ENCODE measurements at places on chromosomes 11 and 22.

DNA sequence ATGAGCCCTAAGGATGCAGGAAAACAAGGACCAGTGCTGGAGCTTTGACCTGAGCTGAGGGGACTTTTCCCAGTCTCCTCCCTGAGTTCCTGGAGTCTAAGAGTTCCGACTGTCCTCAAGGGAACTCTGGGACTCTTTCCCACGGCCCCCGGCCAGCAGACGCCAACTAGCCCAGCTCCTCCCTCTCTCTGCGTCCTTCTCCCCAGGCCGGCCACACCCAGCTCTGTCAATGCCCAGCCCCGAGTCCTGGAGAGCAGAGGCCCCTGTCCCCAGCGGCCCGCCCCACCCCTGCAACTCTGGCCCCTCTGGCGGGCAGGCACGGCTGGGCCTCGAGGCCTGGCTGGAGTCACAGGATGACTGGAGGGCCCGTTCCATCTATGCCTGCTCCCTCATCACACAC lies 29.8 kb downstream of the NECTIN1 start:
- DNase-seq: no peak

DNA sequence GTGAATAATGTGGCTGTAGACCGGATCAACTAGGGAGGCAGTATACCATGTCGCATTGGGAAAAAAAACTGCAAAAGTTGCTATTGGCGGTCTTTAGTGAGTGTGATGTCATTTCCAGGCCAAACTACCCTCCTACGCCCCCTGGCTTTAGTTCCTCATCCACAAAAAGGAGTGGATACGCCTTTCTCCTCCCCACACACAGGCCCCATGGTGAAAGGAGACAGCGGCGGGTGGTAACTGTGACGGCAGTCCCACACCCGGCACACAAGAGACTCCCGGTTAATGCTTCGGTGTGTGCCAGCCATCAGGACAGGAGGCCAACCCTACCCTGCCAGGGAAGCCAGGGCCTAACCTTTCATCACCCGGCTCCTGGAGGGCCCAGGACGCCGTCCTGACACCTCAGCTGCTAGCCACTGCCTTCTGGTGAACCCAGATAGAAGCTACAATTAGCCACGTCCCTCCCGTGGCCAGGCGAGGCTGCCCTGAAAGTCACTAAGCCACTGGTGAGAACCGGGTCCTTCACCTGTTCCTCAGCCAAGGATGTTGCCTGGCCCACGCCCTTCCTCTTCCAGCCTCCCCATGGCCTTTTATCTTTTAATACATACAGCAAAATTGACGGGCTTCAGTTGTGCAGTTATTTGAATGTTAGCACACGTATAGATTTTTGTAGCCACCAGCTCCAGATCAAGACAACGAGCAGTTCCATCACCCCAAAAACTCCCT lies 10.8 kb downstream of the TP53I11 start:
- DNase-seq: no peak

- DNase-seq: no peak
Measured at GRCh38 chr22:25903294-25903693, 161.3 kb downstream of the MYO18B start.

- no peak for DNase-seq
Measured at GRCh38 chr11:69257838-69258658, 35.9 kb upstream of the MYEOV start.

DNA sequence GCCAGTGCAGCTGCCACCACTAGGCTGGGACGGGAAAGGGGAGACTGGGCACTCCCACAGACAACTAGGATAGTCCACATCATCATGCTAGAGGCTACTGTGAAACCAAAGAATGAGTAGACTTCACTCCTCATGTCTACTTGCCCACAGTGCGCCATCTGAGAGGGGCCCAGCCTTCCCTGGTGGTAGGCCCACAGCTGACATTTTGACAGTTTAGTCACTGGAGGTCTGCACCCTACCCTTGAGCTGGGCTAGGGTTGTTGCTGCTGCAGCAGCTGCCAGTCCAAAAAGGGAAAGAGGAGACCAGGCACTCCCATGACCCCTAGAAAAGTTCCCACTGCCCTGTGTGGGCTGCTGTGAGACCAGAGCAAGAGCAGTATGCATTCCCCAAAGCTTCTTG lies 141.2 kb downstream of the DLG2 start:
- DNase-seq: no peak

GRCh38 chr11:120577624-120578363 lies 66.2 kb downstream of the GRIK4 start:
- no peak for DNase-seq

GRCh38 chr11:65431451-65432099 lies 9.0 kb downstream of the NEAT1 start:
- DNase-seq: no peak

DNA sequence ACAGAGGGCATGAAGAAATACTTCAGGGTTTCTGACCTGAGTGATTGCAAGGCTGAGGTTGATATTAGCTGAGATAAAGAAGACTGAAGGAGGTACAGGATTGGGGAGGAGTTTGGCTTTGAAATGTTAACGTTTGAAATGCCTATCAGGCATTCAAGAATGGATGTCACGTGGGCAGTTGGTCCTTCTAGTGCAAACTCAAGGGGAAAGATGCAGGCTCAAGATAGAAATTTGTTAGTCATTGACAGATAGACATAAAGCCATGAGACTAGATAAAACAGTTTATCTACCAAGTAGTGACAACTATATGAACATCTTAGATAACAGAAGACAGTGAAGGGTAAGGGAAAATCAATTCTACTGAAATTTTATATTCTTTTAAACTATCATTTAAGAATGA lies 23.1 kb downstream of the TTC17 start:
- no peak for DNase-seq

DNA sequence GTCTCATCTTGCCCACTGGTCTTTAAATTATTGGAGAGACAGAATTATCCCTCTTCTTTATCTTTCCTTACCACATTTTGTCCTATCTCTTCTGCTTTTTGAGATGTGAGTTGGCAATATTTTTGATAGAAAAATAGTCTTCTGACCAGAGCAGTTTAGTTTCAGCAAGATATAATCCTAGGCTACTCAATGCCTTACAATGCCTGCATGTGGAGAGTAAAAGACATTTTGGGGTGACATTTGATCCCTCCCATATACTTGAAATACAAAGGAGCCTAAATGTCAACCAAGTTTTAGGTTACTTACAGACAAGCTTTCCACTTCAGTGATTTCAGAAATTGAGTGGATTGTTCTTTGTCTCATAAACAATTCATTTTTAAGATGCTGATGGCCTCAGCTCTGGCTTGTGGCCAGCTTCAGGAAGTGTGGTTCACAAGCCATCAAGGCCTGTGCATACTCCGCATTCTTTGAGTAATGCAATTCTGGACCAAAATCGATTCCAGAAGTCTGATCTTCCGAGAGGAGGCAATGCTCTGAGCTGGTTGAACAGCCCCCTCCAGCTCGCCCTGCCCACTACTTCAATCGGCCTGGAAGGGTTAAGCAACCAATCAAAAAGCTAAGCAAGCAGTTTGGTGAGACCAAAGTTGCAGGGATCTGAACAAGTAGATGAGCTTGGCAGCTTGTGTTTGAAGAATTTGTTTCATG lies 274.4 kb downstream of the BLID start:
- DNase-seq: peak; percentile 32

- no peak for DNase-seq
Measured at GRCh38 chr22:50315289-50316113, 8.1 kb upstream of the PLXNB2 start.

- DNase-seq: no peak
Measured at GRCh38 chr11:33089776-33090175, 50.4 kb downstream of the TCP11L1 start.

DNA sequence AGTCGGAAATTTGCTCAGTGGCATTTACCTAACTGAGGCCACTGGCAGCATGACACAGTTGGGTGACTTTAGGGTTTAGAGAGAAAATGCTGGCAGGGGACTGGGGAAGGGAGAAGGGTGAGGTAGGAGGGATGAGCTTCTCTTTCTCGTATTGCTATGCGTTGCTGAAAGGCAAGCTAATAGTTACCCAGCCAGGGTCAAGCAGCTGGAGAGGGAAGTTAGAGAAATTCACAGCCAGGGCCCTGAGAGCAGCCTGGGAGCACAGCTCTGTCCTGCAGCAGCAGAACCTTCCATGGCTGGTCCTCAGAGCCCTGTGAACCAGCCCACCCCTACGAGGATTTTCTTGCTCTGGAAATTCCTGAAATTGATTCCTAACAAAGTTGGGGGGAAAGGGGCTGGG lies 679.6 kb downstream of the NTM start:
- no peak for DNase-seq

GRCh38 chr11:68552542-68552941 lies 92.0 kb downstream of the PPP6R3 start:
- DNase-seq: no peak

GRCh38 chr11:44949160-44950030 lies 1.3 kb downstream of the TP53I11 start:
- peak; percentile 53 for DNase-seq

DNA sequence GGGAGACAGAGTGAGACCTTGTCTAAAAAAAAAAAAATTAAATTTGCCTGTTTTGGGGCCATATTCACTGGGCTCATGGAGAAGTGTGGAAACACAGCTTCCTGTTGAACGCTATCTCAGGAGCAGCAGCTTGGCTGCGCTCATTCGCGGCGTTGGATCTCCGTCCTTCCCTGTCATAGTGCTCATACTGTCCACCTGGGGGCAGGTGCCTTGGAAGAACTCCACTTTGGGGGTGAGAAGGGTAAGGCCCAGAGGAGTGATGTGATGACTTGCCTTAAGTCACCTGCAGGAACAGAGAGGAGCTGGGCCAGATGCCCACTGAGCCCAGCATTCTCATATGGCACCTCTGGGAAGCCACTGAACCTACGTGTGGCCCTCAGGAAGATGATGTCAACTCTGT lies 82.8 kb downstream of the CABIN1 start:
- DNase-seq: no peak

- DNase-seq: no peak
Measured at GRCh38 chr11:46984987-46985386, 48.4 kb downstream of the CSTPP1 start.

GRCh38 chr11:121067962-121068647 lies 32.9 kb upstream of the TECTA start:
- DNase-seq: no peak

GRCh38 chr11:107969219-107969618 lies 39.5 kb upstream of the CUL5 start:
- no peak for DNase-seq

DNA sequence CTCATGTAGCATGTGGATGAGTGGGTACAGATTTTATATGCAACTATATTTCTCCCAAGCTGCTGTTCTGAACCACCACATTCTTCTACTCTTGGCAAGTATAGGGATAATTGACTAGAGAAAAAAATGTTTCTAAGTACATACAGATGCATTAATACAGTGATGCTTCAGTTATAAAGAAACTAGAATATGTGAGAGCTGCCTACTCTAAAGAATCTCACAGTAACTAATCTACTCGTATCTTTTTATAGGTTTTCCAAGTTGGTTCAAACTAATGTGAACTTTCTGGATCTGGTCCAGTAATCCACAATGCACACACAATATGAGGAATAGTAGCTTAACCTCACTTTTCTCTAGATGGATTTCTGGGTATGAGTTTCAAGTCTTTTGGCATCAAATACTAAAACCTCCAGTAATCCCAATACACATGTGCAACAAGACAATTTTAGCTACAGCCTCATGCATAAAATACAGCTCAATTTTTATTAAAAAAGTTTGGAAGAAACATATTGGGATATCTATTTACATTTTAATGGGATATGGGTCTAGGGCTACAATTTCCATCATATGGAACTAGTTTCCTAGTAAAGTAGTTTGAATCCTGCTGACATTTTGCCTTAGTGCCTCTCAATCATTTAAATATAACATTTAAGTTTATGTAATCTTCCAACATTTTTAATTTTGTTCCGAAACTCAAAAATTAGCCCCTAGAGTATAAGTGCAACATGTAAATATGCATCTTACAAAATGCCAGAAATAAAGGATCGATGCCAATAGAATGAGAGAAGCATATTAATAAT lies 2209.7 kb downstream of the LRRC4C start:
- no peak for DNase-seq

GRCh38 chr11:33860926-33861325 lies 30.9 kb downstream of the LMO2 start:
- DNase-seq: no peak

- no peak for DNase-seq
Measured at GRCh38 chr11:105870516-105871113, 151.4 kb downstream of the MSANTD4 start.

- no peak for DNase-seq
Measured at GRCh38 chr11:32317643-32318042, 117.7 kb downstream of the WT1 start.

GRCh38 chr11:93744669-93745004 lies 3.2 kb downstream of the C11orf54 start:
- DNase-seq: no peak

DNA sequence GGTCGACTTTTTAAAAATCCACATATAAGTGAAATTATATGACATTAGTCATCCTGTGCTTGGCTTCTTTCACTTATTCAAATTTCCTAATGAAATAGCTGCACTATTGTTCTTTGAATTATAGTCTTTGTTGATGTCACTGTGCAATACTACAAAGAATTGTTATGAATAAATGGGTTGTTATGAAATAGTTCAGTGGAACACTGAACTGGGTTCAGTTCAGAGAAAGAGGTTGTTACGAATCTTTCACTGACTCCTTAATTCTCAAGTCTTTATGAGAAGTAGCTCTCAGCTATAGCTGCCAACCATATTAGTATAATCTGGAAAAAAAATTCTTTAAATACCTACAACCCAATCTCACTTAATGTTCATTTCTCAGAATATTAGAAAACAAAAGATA lies 42.3 kb downstream of the CASP12 start:
- DNase-seq: no peak

DNA sequence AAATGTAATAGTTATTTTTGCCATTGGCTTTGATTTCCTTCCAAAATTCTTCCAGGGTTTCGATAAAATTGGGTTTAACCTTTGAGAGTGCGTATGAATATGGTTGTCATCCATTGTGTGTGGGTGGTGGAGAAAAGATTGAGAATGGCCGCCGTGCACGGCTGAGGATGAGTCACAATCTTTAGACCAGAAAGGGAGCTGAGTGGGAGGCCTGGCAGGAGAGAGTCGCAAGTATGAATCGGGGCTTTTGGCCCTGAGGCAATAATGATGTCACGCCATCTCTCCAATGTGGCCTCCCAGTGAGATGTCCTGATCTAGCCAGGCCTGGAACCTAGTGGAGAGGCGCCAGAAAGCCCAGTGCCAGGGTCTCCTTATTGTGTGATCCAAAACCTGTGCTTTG lies 33.1 kb upstream of the SMPD1 start:
- no peak for DNase-seq

- no peak for DNase-seq
Measured at GRCh38 chr11:18492888-18493287, 33.9 kb downstream of the TSG101 start.

DNA sequence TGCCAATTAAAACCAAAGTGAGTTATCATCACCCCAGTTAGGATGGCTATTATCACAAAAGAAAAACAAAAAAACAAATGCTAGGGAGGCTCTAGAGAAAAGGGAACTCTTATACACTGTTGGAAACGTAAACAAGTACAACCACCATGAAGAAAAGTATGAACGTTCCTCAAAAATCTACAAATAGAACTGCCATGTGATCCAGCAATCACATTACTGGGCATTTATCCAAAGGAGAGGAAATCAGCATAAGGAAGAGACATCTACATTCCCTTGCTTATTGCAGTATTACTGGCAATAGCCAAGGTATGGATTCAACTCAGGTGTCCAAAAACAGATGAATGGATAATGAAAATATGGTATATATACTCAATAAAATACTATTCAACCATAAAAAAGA lies 1145.1 kb downstream of the LRRC4C start:
- DNase-seq: no peak

- no peak for DNase-seq
Measured at GRCh38 chr11:61019832-61020405, 48.4 kb downstream of the CD6 start.

GRCh38 chr22:45597460-45598192 lies 74.0 kb upstream of the ATXN10 start:
- DNase-seq: no peak

- no peak for DNase-seq
Measured at GRCh38 chr22:40210818-40211217, 33.1 kb downstream of the TNRC6B start.
